ENCODE measurements at places on chromosomes 4 and X.

DNA sequence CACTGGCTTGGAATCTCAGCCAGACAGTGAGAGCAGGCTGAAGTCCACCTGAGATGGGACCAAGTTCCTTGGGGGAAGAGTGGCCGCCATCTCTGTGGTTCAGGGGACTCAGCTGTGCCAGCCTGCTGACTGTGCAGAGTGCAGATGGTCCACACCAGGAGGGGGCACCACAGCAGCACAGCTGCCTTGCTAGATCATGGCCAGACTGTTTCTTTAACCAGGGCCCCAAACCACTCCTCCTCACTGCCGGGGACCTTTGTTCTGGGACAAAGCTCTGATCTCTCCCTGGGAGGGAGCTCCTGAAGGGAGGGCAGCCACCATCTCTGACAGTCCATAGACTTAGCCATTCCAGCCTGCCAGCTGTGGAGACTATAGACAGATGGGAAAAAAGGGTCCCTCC lies 2189.6 kb downstream of the PCDH7 start:
- no peak for DNase-seq

- peak; percentile 9 for DNase-seq
Measured at GRCh38 chr4:104524026-104524425, 29.3 kb upstream of the CXXC4 start.

DNA sequence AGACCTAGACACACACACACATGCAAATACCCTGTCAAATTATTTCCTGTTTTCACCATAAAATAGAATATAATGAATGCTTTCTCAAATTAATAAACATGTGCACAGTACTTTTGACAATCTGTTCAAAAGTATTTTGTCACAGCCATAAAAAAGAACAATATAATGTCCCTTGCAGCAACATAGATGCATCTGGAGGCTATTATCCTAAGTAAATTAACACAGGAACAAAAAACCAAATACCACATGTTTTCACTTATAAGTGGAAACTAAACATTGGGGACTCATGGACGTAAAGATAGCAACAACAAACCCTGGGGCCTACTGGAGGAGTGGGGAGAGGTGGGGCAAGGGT lies 15.5 kb downstream of the RAB40A start:
- DNase-seq: no peak

DNA sequence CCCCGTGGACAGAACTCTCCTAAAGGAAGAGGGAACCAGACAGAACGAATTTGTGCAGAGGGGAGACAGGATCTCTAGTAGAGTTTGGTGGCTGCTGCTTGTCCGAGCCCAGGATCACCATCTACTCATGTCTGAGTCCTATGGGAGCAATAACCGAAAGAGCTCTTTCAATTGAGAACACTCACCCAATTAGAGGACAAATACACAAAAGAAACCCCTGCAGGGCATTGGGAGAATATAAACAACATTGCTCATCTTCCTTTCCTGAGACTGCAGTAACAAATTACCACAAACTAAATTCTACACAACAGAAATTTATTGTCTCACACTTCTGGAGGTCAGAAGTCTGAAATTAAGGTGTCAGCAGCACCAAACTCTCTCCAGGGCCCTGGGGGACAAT lies 65.6 kb downstream of the SPINK2 start:
- DNase-seq: no peak

GRCh38 chr4:41853973-41854372 lies 81.3 kb upstream of the TMEM33 start:
- no peak for DNase-seq

- DNase-seq: no peak
Measured at GRCh38 chr4:75248770-75249407, 265.3 kb downstream of the RCHY1 start.

Measured in fibroblast of upper back skin (primary cell).